ENCODE measurements at places on chromosomes 11 and 22.

DNA sequence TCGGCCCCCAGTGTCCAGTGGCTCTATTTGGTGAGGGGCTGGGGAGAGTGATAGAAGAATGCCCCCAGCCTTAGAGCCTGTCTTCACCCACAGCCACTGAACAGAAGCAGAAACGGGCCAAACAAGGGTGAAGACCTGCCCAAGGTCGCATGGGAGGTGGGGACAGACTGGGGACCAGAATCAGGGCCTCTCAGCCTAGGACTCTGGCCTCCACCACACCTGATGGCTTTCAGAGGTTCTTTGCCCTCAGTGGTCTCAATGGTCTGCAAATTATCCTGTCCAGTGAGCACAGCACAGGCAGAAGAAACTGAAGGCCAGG, 4.5 kb upstream of the MYRF start:
- DNase-seq: no peak

DNA sequence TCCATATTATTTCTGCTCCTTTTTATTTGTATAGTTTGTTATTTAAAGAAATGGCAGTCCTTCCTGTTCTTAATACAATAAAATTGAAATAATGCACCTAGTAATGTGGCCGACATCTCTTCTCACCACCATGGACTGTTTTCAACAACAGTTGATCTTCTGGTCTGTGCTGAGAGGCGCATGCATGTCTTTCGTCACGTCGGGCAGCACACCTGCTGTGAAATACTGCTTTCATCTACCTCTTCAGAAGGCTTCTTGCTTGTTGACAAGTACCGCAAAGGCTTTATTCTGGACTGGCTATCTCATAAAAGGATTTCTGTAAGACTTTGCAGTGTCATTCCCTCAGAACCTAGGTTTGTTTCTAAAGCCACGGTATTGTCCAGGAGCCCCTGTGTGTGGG, 13.9 kb upstream of the MYO18B start:
- DNase-seq: no peak

DNA sequence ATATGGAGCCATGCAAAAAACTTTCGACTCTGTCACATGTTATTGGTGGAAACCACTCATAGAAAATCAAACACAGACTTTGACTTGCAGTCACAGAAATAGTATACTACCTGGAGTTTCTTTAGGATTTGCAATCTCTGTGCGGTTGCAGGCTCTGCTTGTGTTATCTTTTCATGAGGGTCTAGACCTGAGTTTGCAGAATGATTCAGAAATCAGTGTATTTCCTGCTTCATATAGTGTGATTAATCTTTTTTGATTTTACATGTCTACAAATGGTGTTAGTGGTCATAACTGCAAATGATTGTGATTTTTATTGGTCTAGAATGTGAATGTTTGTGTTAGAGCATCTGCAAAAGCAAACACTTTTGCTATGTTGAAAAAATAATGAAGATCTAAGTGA, 690.2 kb downstream of the NTM start:
- no peak for DNase-seq

DNA sequence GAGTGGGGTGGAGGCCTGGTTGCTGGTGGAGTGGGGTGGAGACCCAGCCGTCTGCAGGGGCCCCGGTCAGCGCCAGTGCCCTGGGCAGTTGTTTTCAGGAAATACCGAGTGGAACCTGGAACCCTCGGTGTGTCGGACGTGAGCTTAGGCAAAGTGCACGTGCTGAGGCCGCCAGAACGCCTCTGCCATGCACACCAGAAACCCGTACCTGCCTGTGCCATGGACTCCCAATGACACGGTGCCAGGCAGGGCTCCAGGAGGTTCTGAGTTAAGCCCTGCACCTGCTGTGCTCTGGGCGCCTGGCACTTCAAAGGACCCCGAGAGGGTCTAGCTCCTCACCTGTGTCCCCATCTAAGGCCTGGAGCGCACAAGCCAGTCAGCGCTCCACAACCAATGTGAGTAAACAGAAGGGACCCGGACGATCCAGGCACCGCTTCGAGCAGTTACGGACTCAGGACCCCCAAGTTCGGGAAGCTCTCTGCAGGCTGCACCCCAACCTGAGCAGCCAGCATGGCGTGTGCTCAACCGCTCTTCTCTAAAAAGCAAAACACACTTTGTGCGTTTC, 12.3 kb downstream of the TOLLIP start:
- no peak for DNase-seq
